ENCODE measurements at places on chromosomes 2 and 18.

GRCh38 chr18:33755931-33756560, 178.0 kb downstream of the ASXL3 start:
- DNase-seq, result no peak

DNA sequence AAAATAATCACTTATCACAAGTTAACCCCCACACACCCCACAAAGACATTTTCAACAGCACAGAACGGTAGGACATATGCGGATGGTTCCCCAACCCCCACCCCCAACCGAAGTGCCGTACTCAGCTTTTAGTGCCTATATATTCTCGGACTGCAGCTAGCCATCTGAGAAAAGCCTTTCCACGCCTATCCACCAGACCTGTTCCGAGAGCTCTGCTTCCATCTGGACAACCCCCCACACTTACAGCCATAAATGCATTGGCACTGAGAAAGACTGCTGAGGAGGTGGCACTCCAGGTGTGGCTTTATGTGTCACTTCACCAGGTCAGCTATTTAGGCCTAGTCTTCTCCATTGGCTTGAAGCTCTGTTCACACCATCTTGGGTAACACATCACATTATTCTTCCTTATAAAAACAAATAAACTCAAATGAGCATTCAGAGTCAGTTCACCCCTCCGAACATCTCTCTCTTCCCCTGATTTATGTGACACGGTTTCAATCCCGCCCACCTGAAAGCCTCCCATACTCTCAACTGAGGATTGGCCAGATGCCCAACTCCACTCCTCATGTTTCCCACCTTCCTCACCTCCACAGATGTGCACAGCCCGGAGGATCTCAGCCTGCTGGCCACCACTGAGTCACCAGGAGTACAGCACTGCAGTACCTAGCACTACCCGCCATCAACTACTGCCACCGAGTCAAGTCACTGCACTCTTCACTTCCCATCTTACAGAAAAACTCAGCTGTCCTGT, 127.4 kb downstream of the CACNB4 start:
- DNase-seq, result no peak

DNA sequence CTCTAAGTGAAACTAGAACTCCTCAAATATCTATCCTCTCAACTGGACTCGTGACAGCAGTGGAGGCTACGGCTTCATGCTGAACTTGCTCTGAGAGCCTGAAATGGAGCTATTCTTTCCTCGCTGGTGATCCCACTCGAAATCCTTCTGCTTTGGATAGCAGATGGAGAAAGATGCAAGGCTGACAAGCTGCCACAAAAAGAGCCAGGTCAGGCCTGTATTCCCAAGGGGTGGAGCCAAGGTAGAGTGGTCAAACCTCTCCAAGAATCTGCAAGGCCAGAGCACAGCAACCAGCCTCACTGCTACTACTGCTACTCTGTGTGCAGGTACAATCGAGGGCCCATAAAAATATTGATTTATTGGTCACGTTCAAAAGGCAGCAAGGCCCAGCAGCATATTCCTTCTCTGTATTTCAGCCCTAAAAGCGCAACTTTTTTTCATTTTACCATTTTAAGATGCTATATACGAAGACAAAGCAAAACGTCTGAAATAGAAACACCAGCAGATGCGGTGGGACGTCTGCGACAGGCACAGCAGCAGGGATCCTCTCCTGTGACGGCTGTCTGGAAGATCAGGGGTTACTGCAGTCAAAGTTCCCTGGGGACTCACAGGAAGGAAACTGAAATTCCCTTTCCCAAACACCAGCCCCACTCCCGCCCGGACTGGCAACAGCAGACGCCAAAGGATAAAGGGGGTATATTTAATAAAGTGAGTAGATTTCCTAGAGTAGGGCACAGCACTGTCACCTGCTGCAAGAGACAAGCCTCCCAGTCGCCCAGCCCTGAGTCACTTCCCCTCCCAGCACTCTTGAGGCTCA, 2.4 kb downstream of the SPRED2 start:
- DNase-seq, result peak; percentile 36

- no peak for DNase-seq
Observed at GRCh38 chr2:60439219-60439974, 114.1 kb downstream of the BCL11A start.

DNA sequence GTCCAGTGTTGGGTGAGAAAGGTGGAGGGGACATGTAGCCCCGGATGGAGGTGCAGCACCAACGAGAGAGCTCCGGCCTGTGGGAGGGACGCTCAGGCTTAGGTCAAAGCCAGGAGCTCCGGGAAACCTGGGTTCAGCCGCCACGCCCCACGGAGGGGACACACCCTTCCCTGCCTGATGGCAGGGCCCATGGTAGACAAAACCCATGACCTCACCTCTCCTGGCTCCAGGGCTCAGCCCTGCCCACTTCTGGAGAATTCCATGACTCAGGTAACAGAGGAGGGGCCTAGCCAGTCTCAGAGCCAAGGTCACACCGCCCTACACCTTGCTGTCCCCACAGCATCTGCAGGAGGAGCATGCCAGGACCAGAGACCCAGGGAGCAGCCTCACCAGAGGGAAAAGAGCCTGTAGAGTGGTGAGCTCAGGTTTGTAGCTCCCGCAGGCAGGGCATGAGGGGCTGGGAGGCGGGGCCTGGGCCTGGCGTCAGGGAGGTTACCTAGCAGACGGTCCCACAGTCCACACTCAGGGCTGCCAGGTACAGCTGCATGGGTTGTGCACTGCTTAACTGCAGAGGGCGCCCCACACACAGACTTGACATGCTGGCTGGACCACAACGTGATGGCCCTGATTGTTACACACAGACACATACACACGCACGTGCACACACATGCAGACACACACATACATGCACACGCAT, 70.8 kb upstream of the SMAD7 start:
- DNase-seq, result no peak

DNA sequence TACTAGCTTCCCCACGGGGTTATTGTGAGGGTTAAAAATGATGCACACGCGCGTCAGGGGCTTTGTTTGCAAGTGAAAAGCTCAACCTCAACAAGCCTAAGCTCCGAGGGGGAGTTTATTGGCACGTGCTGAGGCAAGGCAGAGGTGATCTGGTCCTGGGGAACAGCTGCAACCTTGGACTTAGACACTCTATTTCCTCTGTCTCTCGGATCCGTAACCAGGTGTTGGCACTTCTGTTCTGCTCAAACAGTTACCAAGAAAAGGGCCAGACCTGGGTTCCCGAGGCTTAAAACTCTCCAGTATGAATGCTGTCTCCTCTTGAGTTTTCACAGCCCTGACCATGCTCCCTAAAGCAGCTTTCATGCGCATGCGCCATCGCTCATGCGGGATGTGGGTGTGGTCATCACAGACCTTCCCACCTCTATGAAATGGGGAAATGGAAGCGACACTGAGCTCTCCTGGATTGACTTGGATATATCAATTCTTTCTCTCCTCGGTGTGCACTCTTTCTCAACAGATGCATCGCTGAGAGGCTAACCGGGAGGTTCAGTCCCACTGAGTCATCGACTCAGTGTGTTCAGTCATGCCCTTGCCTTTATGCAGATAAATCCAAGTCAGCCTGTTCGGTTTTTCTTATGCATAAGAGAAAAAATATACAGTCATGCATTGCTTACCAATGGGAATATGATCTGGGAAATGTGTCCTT, 19.9 kb upstream of the RAB31 start:
- DNase-seq, result no peak

- no peak for DNase-seq
Observed at GRCh38 chr18:62023536-62023935, 130.7 kb upstream of the RNF152 start.

DNA sequence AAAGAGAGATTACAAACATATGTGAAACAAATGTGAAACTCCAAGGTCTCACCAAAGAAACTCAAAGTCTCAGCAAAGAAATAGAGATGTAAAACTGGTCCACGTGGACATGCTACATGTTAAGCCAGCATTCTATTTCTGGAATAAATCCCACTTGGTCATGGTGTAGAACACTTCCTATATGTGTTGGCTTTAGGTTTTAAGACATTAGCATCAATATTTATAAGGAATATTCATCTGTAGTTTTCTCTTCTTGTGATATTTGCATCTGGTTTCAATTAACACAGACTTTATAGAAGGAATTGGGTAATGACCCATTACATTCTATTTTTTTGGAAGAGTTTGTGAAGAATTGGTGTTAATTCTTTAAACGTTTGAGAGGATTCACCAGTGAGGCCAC, 133.1 kb downstream of the COPS8 start:
- no peak for DNase-seq

- DNase-seq, result no peak
Observed at GRCh38 chr2:154437104-154437503, 261.4 kb upstream of the KCNJ3 start.

DNA sequence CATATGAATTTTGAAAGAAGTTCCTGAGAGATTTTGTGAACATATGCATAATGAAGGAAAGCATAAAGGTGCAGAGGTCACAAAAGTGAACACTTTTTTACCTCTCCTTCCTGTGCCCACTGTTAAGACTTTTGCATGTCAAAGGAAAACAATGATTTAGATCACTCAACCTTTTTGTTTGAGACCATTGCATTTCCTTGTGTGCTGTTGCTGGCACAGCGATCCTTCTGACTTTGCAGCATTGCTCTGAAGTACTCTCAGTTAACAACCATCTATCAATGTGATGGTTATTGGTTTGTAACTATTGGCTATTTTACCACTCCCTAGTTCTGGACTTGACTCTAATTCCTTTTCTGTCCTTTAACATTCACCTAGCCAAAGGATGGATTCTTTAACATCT, 61.7 kb upstream of the TFPI start:
- DNase-seq, result no peak

DNA sequence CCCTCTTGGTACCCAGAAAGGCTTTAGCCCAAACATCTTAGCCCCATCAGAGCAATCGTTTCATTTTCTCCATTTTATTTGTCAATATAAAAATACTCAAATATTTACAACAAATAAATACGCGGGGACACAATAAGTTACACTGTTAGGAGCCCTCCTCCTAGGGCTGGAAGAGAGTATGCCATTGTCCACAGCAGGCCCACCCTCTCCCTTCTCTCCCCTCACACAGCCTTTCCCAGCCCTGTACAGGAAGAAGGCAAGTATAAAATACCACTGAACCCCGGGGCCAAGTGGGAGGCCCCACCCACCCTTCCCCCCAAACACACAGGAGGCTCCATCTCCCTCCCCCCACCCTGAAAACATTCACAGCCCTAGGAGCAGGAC, 1.9 kb upstream of the ANKRD39 start:
- DNase-seq, result no peak

DNA sequence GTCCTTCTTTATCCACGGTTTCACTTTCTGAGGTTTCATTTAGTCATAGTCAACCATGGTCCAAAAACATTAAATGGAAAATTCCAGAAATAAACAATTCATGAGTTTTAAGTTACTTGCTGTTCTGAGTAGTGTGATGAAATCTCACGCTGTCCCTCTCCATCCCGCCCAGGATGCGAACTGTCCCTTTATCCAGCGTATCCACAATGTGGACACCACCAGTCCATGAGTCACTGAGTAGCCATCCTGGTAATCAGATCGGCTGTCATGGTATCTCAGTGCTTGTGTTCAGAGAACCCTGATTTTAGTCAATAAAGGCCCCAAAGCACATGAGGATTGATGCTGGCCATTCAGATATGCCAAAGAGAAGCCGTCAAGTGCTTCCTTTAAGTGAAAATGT, 3.7 kb downstream of the SP140L start:
- no peak for DNase-seq

Measured in prostate gland (tissue), 2 donors.